ENCODE measurements at places on chromosomes 5 and 9.

- no peak for DNase-seq
Observed at GRCh38 chr9:105376893-105377292, 70.9 kb upstream of the FSD1L start.

DNA sequence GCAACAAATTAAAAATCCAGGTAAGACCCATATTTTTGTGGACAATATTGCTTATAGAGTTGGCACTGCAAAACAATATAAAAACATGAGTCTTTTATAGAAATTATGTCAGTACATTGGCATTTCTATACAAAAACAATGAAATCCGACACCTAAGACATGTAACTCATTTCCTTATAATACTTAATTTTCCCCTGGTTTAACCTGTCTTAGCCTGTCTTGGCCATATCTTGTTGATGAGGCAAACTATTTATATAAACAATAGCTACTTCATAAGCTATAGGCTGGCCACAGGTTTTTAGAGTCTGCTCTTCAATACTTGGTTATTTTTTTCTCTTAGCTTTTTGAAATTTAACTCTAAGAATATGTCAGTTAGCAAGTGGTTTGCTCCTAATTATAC is 44.7 kb upstream of the IZUMO3 start:
- no peak for DNase-seq

GRCh38 chr9:127763918-127764384 is 14.5 kb downstream of the SH2D3C start:
- no peak for DNase-seq

DNA sequence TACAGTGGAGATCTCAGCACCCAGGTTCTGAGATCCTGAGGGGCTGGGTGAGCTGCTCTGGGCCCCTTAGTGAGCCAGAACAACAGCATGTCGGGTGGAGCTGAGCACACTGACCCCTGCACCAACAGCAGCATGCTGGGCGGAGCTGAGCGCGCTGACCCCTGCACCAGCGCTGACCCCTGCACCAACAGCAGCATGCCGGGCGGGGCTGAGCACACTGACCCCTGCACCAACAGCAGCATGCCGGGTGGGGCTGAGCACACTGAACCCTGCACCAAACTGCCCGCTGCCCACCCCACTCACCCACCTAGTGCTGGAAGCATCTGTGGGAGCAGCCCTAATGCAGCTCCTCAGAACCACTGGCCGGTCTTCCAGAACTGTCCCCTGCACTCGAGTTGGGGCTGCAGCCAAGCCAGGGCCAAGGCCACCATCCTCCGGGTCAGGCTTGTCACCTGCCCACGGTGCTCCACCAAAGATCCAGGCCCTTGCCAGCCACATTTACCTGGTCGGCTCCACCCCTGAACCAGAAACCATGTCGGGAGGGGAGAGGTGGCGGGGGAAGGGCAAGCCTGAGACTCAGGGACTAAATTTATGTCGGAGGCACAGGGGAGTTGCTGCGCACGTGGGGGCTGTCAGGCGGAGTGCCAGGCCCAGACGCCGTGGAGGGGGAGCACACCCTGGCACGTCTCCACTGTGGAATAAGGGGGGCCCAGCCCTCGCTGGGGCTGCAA is 80.3 kb downstream of the ADAMTS2 start:
- no peak for DNase-seq

DNA sequence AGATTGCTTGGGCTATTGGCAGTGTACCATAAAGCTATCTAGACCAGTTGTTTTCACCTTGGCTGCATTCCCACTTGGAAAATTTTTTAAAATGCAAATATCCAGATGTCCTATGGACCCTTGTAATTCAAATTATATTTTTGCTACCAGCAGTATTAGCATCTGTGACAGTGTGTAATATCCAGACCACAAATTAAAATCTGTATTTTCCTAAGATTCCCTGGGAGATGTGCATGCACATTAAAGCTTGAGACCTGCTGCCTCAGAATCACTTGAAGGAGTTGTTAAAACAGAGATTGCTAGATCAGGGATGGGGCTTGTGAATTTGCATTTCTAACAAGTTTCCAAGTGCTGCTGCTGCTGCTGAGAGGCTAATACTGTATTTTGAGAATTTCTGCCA is 381.2 kb upstream of the PDE4D start:
- DNase-seq = no peak

DNA sequence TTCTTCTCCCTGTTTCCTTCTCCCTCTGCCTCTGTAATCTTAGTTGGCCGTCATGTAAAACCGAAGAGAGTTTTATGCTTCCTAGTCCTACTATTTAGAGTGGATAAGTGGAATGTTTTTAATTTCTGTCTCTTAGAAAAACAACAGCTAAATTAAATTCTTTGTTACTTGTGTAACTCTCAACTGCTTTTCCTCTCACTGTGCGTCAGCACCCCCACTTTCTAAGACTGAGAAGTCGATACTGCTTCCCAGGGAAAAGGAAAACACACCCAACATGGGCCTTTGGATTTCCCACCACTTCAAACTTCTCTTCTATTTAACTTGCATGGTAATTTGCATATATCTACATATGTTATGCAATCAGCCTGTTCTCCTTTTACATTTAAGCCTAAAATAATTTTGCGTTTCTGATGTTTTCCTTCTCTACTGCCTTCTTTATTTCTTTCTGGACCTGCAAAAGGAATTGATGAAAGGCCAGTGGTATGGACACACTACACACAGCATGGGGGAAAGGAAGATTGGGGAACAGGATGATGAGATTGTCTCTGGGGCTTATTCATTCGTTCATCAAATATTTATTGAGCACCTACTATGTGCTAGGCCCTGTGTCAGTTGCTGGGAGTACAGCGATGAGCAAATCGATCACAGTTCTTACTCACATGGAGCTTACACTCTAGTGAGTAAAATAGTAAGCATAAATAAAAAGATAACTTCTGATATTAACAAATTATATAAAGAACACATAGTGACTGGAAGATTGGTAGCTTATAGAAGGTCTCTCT is 52.5 kb upstream of the CTNNA1 start:
- DNase-seq = no peak

DNA sequence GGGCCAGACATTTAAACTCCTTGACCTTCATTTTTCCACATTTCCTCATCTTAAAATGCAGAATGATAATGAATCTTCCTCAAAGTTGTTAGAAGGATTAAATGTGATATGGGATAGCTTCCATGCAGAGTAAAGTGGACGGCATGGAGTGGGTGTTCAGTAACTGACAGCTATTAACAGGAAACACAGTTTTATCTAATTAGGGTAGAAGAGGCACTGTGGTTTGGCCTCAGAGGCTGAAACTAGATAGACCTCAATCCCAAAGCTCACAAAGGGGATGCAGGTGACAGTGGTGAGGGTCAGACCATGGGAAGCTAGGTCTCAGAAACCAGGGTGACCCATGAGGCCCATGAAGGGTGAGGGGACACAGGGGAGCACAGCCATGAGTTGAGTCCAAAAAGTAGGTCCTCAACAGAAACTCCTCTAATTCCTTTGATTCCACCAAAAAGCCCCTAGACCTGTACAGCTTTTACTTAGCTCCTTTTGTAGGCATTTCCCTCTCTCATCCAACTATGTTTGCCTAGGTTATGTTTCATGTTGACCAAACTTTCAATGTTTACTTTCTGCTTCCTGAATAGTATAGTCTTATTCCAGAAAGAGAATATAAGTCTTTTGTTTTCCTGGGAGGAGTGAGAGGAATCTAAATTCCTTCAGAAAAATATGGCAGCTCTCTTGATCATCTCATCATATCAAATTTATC is 27.9 kb upstream of the GLDC start:
- DNase-seq = no peak

DNA sequence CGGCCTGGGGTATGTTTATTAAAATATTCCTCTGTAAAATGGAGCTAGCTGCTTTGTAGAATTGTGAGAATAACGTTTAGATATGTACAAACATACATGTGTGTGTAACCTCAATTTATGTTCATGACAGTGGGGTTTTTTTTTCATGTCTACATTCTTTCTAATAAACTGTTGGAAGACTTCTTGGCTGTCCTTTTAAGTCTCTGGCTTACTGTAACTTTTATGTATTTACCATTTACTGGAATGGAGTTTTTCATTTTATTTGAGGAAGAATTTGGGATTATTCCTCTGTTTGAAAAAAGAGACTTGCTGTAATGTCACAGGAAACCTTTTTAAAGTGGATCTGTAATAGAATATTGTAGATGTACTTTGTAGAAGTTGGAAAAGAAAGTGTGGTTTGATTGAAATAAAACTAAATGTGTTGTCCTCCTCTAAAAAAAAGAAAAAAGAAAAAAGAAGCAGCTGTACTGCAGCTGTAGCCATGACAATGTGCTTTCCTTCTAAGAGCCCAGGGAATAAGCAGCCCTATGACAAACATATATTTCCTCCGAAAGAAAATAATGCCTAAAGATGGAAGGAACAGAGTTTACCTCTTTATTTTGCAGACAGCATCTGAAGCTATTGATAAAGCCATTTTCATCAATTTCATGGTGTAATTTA is 71.2 kb upstream of the FREM1 start:
- no peak for DNase-seq

Measured in activated T-helper 9 cell treated with anti-CD3 and anti-CD28 coated beads, Interleukin-2, amount 50 U/mL, for 16 hours (primary cell).